ENCODE measurements at places on chromosomes 3 and 15.

DNA sequence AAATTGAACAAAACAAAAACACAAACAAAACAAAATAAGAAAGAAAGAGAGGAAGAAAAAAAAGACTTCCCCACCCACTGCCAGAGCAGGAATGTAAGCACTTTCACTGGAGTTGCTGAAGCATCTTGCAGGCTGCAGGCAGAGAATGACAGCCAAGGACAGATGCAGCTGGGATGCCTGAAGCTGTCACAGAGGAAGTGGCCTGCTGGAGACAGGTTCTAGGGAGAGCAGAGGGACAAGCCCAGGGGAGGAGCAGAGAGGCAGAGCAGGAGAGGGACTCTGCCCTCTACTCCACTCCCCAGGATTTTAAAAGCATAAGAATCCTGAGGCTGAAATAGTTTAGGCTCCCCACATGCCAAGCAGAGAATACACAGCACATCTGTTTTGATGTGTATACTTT is 326.2 kb downstream of the TUSC7 start:
- peak; percentile 14 for DNase-seq

DNA sequence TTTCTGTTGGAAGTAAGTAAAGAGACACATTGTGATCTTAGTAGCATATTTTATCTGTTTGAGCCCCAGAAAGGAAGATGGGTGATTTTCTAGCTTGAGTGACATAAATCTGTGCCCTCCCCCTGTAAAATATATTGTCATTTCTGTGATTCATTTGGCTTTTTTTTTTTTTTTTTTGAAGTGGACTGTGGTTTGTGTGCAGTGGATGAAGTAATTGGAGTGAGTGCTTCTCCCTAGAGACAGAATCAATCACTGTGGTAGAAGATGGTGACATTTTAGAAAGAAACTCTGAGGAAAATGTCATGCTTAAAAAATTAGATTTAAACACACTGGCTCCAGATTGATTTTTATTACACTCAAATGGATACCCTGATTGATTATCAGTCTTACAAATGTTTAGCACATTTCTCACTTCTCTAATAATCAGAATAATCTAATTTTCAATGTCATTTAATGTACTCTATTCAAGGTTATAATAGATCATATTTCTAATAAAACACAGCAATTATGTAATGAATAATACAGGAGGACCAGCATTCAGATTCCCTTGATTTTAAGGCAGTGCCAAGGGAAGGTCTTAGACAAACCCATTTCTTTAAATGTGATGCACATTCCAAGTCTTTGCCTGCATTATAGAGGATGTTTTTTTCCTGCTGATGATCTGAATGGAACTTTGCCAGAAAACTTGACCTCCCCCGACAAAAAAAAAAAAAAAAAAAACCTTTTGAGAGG is 116.6 kb downstream of the TOP2B start:
- no peak for DNase-seq

- no peak for DNase-seq
These were observed 60.0 kb downstream of the AKAP13 start for GRCh38 chr15:85440451-85440850.

DNA sequence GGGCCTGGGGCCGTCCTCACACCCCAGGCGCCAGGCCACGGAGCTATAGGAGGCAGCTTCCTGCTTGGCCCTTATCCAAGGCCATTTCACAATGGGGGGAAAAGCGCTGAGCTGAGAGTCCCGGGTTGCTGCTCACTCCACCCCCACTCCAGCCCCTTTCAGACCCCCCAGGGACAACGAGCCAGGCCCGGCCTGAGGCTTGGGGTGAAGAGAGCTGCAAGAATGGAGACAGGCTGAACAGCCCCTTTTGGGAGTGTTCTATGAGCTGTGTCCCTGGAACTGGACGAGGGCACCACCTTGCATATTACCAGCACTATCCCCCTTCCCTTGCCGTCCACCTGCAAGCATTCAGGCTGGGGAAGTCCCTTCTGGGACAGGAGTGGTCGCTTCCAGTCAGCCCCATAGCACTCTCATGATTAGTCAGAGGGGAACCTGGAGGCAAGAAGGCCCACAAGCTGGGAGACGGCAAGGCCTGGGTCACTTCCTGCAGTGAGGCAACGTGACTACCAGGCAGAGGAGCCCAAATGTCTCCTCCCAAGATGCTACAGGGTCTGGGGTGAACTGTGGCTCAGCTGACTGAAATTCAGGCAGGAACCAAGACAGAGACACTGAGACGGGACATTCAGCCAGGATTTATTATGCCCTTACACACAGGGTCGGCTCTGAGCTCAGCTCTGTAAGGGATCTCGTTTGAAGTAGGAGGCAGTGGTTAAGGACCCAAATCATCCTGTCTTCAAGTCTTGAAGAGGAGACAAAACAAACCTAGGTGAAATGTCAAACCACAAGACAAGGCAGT is 8.6 kb upstream of the SRP14 start:
- DNase-seq: peak; percentile 84

DNA sequence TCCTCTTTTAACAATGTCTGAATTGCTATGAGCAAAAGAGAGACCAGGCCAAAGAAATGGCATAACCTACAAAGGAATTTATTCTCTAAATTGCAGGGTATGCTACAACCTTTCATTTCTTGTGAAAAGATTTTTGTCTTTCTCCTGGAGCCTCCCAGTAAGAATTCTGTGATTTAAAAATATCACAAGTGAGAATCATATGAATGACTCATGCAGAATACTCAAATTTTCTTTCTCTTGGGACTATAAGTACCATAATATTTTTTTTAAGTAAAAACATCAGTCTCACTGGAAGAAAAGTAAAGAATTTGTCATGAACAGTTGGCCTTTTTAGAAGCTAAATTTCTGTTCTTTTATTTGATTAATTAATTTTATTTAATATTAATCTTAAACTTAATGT is 26.3 kb downstream of the SYNPR start:
- no peak for DNase-seq

DNA sequence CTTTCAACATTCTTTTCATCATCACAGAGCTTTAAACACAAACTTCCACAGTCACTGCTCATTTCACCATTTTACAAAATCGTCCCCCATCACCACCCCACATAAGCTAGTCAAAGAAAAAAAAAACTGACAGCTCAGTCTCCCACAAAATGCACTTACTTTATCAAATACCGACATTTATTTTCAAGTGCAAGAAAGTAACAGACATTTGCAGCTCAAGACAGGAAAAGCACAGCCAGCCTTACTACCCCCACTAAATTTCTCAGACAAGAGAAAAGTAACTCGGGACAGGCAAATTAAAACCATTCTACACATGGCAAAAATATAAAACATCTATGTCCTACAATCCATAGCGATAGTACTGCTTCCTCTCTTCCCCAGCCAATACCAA is 402.4 kb downstream of the SHQ1 start:
- no peak for DNase-seq

GRCh38 chr3:146468671-146469149 is 651 bp downstream of the PLSCR2 start:
- no peak for DNase-seq

- no peak for DNase-seq
These were observed 42.8 kb downstream of the MAP2K1 start for GRCh38 chr15:66429546-66429945.

- no peak for DNase-seq
These were observed 214.2 kb upstream of the PROK2 start for GRCh38 chr3:71998995-71999673.

DNA sequence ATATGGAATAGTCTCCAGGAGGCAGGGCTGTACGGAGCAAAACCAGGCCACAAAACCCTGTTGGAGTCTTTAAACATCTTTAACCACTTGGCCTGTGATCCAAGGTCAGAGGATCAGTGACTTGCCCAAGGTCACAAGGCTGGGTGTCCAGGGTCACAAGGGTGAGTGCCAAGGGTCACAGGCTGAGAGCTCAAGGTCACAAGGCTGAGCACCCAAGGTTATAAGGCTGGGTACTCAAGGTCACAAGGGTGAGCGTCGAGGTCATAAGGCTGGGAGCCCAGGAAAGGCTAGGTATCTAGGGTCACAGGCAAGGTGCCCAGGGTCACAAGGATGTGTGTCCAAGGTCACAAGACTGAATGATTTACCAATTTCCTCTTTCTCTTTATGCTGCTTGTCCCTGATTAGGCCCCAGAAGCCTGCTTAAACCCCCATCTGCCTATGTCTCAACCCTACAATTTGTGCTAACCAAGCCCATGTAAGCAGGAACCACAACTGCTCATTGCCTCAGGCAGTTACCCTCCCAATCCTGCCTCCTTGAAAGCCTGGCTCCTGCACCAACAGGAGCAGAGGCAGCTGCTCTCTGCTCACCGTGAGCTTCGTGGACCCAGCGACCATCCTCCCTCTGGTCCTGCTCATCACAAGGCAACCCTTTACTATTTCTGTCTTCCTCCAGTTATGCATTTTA is 51.5 kb downstream of the MGLL start:
- peak; percentile 97 for DNase-seq

DNA sequence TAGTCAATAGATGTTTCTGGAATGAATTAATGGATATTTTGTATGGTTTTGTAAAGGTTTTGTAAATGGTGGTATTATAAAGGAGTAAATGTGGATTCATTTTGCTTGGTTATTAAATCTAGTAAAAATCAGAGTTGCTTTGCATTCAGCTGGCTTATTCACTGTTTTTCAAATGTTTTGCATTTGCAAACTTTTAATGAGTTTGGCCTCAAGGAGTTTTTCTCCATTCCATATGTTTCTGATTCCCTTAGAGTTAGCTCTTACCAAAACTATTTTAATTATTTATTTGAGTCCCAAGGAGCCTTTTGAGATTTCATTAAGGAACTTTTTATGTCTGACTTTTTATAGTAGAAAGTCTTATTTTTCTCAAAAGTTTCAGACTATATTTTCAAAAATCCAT is 992.2 kb downstream of the DIPK2A start:
- no peak for DNase-seq

GRCh38 chr3:148020861-148021260 is 611.7 kb downstream of the ZIC1 start:
- DNase-seq: no peak

DNA sequence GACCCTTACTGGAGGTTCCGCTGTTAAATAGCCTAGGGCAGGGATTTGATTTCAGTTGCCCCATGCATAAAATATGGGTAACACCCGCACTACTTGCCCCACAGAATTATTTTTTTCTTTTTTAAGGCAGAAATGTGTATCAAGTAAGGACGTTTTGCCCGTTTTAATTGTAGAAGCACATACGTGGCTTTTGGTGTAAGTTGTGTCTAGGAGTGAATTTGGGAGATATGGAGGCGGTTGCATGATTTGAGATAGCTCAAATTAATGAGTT is 636 bp upstream of the LRRC58 start:
- no peak for DNase-seq

DNA sequence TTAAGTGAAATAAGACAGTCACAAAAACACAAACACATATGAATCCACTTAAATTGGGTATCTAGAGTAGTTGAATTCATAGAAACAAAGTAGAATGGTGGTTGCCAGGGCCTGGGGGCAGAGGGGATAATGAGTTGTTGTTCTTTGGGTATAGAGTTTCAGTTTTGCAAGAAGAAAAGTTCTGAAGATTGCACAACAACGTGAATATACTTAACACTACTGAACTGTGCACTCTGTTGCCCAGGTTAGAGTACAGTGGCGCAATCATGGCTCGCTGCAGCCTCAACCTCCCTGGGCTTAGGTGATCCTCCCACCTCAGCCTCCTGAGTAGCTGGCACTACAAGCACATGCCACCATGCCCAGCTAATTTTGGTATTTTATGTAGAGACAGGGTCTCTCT is 14.9 kb downstream of the GRAMD2A start:
- DNase-seq: peak; percentile 42

DNA sequence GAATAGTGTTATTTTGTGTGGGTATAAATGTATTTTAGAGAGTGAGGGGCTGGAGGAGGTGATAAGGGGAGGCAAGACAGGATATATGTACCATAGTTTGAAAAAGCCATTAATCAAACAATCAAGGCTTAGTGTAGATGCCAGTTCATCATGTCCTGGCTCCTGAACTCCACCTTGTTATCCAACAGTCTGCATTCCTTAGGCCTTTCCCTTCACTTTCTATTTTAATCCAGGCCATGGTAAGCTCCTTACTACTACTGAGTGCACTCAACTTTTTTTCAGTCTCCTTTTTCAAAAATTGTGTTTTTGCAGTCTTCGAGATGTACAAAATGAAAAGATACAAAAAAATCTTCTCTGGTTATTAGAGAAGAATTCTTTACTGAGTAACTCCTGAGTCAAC is 700.5 kb upstream of the NAALADL2 start:
- no peak for DNase-seq

- DNase-seq: no peak
These were observed 459.7 kb upstream of the ZNF717 start for GRCh38 chr3:76245073-76245472.

DNA sequence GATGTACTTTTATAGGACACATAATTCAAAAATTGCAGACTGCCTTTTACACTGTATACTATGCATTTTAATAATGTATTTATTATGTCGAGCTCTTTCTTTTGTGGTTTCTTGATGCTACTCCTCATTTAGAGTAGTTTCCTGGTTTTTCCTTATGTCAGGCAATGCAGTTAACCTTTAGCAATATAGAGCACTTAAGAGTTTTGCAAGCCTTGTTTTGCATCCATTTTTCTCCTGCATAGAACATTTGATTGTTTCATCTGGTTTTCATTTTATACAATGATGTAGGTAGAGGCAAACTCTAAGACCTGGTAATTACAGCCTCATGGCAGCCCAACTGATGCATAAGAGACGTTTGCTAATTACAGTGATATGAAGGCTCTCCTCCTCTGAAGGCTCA is 86.3 kb downstream of the PDZRN3 start:
- DNase-seq: no peak

- DNase-seq: peak; percentile 29
These were observed 65.0 kb downstream of the CCNL1 start for GRCh38 chr3:157094751-157095480.

DNA sequence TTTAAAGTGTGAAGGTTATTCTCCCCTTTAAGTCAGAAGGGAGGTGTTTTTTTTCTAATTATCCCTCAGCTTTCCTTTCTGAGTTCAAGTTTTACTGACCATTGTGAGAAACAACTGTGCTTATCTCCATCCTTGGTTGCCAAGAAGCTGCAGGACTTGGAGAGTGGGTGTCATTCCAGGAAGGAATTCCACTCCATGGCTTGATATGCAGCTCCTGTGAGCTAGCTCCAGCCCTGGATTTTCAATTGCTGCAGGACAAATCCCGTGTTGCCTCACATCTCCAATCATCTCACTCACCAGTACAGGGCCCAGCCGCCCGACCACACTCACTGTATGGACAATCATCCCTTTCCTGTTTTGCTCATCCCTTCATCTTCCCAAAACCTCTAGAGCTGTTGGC is 122.5 kb downstream of the IGSF11 start:
- DNase-seq: no peak

DNA sequence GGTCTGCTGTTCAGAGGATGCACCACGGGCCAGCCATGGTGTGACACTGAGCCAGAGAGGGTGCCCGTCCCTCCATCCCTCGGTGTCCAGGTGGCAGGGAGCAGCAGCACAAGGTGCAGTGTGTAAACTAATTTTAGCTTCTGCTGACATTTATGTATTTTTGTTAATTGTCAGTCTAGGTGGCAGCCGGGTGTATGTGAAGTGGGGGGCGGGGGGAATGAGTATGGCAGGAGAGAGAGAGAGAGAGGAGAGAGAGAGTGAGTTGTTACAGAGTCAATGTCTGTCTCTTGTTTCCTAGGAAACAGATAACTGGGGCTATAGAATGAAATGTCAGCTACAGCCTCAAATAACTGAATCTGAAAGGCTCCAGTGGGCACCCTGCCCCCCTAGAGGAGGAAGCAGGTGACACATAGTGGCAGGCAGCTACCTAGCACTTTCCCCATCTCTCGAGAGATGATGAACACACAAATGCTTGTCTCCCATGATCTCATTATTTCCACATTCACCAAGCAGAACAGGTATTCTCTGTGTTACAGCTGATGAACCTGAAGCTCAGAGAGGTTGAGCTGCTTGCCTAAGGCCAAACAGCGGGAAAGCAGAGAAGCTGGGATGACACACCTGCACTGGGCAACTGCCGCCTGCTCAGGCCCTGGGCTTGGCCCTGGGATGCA is 24.7 kb downstream of the RASGRF1 start:
- no peak for DNase-seq
